Stimulated activated CD4-positive, alpha-beta T cell treated with anti-CD3 and anti-CD28 coated beads, Interleukin-15, amount 100 ng/mL, for 48 hours (primary cell): ENCODE measurements at places on chromosomes 16 and 17.

- DNase-seq, result no peak
These were observed 105.7 kb downstream of the CDH13 start for GRCh38 chr16:82732461-82732860.

GRCh38 chr17:73341350-73342049 lies 29.7 kb upstream of the CDC42EP4 start:
- no peak for DNase-seq

- DNase-seq, result no peak
These were observed 37.9 kb downstream of the NUP88 start for GRCh38 chr17:5381542-5381941.

DNA sequence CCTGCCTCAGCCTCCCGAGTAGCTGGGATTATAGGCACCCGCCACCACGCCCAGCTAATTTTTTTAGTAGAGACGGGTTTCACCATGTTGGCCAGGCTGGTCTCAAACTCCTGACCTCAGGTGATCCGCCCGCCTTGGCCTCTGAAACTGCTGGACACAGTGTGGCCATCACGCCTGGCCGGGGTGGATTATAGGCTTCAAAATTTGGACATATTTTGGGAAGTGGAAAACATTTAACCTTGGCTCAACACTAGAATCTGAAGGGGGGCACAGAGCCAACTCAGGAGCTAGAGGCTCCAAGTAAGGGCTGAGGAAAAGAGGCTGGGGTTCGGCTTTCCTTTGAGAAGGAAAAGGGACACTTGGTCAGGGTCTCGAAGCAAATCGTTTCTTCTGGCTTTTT lies 2.2 kb upstream of the CDK5R1 start:
- DNase-seq, result no peak

GRCh38 chr16:24352746-24353145 lies 96.6 kb downstream of the CACNG3 start:
- no peak for DNase-seq

DNA sequence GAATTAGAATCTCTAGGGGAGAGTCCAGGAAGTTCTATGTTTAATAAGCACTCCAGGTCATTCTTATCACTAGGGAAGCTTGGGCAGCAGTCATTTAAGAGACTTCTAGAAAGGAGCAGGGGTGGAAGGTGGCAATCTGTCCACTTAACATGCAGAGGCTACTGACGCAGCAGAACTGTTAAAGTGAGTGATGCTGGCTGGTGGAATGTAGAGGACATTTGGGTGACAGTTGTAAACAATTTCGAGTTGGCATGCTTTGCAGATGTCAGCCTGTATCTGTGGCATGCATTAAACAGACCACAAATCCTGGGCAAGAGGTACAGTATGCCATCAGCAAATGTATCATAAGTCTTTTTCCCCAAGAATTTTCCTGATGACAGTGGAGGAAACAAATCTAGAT lies 40.5 kb upstream of the HS3ST3A1 start:
- DNase-seq, result no peak

GRCh38 chr16:82630688-82631087 lies 3.9 kb downstream of the CDH13 start:
- DNase-seq, result no peak

DNA sequence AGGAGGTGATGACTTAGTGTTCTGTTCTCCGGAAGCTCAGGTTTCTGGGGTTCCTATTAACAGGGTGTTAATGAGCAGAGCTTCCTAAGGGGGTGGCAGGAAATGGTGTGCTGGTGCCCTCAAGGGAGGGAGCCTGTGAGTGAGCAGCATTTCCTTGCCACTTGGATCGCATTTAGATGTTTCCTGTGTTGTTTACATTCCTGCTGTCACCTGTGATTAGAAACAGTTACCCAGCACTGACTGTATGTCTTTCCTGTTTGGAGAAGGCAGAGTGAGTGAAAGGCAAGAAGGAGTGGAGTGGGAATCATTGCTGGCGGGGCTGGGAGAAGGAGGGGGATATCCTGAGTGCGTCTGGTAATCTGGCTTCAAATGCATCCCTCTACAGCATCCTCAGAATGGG lies 214.6 kb downstream of the CCDC182 start:
- no peak for DNase-seq

GRCh38 chr16:80527297-80527696 lies 13.5 kb upstream of the DYNLRB2 start:
- DNase-seq, result peak; percentile 40

GRCh38 chr17:7443499-7444485 lies 1.1 kb upstream of the CHRNB1 start:
- DNase-seq, result no peak

GRCh38 chr16:51707666-51708065 lies 556.6 kb upstream of the SALL1 start:
- no peak for DNase-seq

- DNase-seq, result peak; percentile 85
These were observed at the start of gene SLC39A11 for GRCh38 chr17:73092523-73093135. Gene SLC39A11 (minus strand): TSS chr17:73092688. CDS start chr17:73088764, 3,924 bp downstream.

GRCh38 chr16:65728652-65729051 lies 606.8 kb upstream of the CDH11 start:
- DNase-seq, result no peak

GRCh38 chr17:80868022-80868609 lies 123.5 kb upstream of the CHMP6 start:
- DNase-seq, result no peak

DNA sequence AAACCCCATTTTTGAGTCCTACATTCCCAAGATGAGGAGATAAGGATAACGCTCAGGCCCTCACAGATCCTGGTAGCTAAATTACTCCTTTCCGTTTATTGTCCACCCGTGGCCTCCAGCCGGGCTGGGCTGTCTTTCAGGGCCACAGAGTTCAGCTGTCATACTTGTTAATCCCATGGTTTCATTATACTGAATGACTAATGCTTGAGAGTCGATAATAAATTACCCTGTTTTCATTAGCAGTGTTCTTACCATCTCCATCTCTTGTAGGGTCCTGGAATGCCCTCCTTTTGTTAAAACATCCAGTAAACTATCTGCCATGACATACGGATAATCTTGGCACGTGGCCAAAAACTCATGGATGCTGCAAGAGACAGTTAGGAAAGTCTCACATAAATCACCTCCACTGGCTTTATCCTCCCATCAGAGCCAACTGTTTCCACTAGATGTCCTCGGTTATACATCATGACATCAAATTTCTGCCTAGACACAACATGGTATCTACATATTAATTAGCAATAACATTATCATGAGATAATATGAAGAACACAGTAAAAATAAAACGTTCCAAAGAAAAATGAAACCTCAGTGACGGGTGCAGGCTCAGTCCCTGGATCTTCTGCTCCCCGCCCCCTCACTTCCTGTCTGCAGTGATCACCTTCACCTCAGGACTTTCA lies 45.3 kb downstream of the BRD7 start:
- no peak for DNase-seq

DNA sequence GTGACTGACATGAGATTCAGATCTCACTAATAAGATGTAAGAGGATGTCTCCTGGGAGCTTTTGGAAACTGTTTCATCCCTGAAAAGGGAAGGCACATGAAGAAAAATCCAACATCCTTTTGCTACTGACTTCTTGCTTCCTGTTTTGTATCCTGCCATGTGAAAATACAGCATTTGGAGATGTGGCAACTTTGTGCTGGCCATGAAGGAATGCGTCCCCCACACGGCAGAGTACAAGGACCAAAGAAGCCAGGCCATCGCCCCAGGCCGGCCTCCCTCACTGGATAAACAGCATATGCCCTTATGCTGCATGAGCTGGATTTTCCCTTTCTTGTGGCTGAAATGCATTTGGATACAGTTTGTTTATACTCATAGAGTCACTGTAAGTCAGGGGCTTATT lies 5.5 kb upstream of the HASPIN start:
- DNase-seq, result no peak

GRCh38 chr16:9372934-9373890 lies 281.8 kb downstream of the HAPSTR1 start:
- DNase-seq, result no peak

- peak; percentile 57 for DNase-seq
These were observed 35.4 kb downstream of the CDRT15 start for GRCh38 chr17:14201021-14201987.

GRCh38 chr17:63775420-63775819 lies 1.4 kb downstream of the DDX42 start:
- no peak for DNase-seq

DNA sequence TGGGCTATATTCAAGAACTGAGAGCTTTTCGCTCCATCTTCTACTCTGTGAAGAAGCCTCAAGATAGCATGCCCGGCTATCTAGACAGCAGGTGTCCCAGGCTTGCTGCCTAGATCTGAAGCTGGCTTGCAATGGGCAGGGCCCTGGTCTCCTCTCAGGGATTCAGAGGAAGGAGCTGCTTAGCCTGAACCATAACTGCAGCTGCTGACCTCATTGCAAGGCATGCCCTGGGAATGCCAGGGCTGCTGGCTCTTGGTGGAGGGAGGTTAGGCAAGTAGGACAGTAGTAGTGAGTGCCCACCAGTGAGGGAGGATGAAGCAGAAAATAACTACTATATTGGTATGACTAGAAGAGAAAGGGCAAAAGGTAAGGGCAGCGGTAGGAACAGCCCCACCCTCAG lies 21.3 kb upstream of the SLC35B1 start:
- DNase-seq, result no peak

GRCh38 chr17:77182205-77183172 lies 41.7 kb downstream of the SEC14L1 start:
- no peak for DNase-seq

- no peak for DNase-seq
These were observed 273.0 kb upstream of the TBX2 start for GRCh38 chr17:61126473-61127249.

- DNase-seq, result no peak
These were observed 59.8 kb downstream of the ANKRD11 start for GRCh38 chr16:89430436-89431157.

GRCh38 chr16:24367186-24367710 lies 111.1 kb downstream of the CACNG3 start:
- DNase-seq, result no peak

- DNase-seq, result no peak
These were observed 9.9 kb downstream of the CYGB start for GRCh38 chr17:76527430-76528111.

GRCh38 chr17:45307290-45308015 lies 9.4 kb downstream of the MAP3K14 start:
- DNase-seq, result peak; percentile 59

GRCh38 chr17:72030067-72030899 lies 90.5 kb upstream of the SOX9 start:
- DNase-seq, result no peak

DNA sequence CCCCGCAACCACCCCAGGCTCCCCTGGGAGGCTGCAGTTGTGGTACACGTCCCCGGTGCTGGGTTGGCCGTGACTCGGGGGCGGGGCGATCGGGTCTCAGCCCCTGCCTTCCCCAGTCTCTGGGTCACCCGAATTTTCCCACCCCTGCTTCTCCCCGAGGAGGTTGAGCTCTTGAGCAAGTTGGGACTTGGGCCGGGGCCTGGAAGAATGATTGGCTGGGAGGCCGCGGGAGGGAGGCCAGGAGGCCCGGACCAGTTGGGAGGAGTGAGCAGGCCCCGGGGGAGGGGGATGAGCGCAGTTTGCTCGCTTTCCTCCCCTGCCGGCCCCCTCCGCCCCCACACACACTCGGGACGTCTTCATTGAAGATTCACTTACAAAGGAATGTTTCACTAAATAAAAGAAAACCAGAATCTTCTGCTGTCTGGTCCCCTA lies 4.5 kb upstream of the HEXIM1 start:
- DNase-seq, result no peak

DNA sequence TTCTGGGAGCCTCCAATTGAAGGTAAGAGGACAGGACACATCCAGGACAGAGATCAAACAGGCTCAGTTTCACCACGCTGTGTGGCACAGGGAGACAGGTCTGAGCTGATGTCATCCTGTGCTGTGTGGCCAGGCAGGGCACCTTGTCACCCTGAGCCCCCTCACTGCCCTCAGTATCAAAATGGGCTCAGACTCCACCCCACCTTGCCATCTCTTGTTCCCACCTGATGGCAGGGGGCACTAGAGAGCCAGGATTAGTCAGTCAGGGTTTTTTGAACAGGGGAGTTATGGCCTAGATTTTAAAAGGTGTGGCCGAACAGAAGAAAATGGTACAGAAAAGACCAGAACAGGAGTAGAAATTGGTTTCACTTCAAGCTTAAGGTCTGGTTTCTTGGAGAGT lies 2.6 kb downstream of the KAT2A start:
- no peak for DNase-seq

DNA sequence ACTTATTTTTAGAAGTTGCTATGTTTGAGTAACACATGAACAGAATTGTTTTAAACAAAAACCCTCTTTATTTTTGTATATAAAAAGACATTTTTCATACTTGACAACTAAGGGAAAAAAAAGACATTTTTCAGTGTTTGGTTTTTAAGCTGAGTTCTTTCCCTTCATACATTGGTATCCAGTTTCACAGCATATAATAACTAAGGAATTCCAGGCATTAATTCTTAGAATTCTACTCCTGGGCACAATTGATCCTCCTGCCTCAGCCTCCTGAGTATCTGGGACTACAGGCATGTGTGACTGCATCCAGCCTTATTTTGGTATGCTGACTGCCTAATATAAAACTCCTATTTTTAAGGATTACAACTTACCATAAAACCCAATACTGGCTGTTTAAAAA lies 8.4 kb downstream of the FBXO47 start:
- no peak for DNase-seq

DNA sequence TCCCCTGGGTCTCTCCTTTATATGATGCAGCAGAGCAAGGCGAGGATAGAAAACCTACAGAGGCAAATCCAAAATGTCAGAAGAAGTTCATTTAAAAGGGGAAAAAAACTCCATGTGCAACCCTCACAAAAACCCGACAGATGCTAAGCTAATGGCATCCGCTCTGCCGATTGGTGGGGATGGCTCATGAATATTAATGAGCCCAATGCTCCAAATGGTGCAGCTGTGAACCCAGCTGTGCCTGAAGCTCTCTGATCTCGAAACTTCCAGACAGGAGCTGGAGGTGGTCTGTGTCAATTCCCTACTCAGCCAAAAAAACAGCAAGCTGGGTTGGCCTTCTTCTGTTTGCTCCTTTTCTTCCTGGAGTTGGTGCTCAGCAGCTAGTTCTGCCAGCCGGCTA lies 15.5 kb downstream of the SNX11 start:
- no peak for DNase-seq

- no peak for DNase-seq
These were observed 42.4 kb upstream of the MMP2 start for GRCh38 chr16:55436587-55436986.

DNA sequence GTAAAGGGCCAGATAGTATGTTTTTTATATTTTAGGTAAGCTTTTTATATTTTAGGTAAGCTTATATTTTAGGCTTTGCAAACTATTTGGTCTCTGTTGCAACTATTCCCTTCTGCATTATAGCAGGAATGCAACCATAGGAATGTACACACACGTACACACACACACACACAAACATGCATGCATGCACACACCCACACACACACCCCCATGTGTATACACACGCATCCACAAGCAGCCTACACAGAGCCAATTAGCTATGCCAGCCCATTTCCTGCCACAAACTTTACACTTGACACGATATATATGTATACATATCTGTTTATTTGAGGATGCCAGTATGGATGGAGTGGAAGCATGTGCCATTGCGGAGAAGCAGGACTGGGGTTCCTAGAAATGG lies 7.5 kb upstream of the TRPV3 start:
- DNase-seq, result no peak

- no peak for DNase-seq
These were observed 105.5 kb downstream of the PRKCA start for GRCh38 chr17:66407864-66408263.

- no peak for DNase-seq
These were observed 163.2 kb downstream of the TOX3 start for GRCh38 chr16:52383640-52384292.
